Stimulated activated CD8-positive, alpha-beta memory T cell treated with anti-CD3 and anti-CD28 coated beads, Interleukin-7, amount 100 ng/mL, for 1 hour (primary cell): ENCODE measurements at places on chromosomes 4 and X.

- DNase-seq: no peak
Observed at GRCh38 chrX:40095583-40096394, 2.0 kb downstream of the BCOR start.

- no peak for DNase-seq
Observed at GRCh38 chrX:120781403-120781802, 94.3 kb downstream of the CT47B1 start.

GRCh38 chr4:74291471-74291870 lies 16.8 kb upstream of the EPGN start:
- DNase-seq: no peak

GRCh38 chrX:10739426-10739825 lies 119.0 kb upstream of the MID1 start:
- no peak for DNase-seq

DNA sequence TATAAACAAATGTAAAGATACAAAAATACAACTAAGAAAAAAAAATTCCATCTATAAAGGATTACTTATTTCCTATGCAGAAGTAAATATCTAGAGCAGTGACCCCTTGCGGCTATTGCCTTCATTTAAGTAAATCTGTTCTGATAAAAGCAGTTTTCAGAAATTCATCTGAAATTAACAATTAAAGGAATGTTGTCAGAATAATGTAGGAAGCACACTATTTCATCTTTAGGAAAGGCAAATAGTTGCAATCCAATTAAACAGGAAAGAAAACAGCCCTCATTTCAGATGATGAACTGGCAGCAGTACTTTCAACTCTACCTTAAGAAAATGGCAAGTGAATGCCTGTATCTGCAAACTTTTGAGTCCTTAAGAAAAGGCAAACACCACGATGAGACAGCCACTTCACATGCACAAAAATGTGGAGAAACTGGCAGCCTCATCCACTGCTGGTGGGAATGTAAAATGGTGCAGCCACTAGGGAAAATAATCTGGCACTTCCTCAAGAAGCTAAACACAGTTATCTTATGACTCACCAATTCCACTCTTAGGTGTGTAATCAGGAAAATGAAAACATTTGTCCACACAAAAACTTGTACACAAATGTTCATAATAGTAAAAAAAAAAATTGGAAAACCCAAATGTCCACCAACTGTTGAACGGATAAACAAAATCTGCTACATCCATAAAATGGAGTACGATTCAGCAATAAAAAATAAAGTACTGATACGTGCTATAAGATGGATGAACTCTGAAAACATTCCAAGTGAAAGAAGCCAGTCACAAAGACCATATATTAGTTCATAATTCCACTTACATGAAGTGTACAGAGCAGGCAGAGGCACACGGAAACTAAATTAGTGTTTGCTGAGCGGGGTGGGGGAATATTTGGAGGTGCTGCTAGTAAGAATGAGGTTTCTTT lies 2.0 kb upstream of the THAP9 start:
- no peak for DNase-seq

- no peak for DNase-seq
Observed at GRCh38 chr4:7574287-7575014, 139.7 kb upstream of the PSAPL1 start.

- no peak for DNase-seq
Observed at GRCh38 chrX:39877905-39878304, 219.9 kb downstream of the BCOR start.

DNA sequence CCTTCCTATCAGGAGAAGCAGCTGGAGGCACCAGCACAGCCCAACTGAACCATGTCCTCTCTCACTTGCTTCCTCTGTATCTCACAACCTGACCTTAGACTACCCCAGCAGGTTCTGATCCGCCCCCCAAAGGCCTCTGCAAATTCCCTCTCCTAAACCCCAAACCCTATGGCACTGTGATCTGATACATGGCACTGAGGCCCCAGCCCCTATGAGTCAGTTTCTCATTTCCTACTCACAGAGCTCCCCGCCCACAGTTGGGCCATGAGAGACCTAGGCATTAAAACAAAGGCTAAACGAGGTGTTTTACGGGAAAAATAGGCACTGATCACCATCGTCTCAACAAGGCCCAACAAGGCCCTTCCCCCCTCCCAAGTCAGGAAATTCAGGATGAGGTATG lies 19.1 kb downstream of the SASH3 start:
- no peak for DNase-seq

GRCh38 chrX:7891928-7892327 lies 35.3 kb downstream of the PNPLA4 start:
- DNase-seq: no peak

- no peak for DNase-seq
Observed at GRCh38 chr4:100754751-100755150, 236.9 kb upstream of the EMCN start.

DNA sequence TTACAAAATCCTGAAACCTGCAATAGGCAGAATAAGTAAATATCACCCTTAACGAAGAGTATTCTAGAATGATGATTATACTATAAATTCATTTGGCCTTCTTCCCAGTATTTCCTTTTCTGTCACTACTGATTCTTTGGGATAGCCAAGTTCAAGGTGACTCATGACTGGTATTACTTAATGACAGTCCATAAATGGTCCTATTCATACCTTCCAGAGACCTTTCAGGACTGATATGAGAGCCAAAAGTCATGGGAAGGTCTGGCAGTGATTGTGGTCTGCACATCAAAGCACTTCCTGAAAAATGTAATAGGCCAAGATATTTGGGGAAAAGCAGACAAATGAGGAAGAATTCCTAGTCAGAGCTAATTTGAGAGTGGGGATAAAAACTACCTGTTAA lies 239.6 kb upstream of the FAM47A start:
- no peak for DNase-seq

GRCh38 chr4:66252291-66252690 lies 582.0 kb upstream of the EPHA5 start:
- no peak for DNase-seq

GRCh38 chr4:52892880-52893279 lies 30.8 kb downstream of the RASL11B start:
- no peak for DNase-seq

DNA sequence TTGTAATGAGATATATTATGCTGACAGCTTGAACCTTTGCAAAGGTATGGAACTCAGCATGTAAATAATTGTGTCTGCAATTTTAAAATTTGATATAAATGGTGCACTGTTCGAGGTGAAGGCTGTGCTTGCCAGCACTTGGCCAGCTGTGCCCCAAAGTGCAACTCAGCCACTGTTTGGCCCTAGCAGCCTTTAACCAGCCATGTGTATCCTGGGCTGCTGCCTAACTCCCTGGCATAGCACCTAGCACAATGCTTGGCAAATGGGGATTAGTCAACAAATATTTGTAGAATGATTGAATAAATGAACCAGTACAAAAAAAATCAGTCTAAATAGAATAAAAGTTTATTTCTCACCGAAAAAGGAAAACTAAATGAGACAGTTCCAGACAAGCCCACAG lies 83.8 kb upstream of the ZIC3 start:
- no peak for DNase-seq

GRCh38 chr4:105619188-105619931 lies 66.9 kb downstream of the ARHGEF38 start:
- DNase-seq: no peak

- DNase-seq: no peak
Observed at GRCh38 chr4:150784939-150785338, 203.0 kb downstream of the MAB21L2 start.

GRCh38 chr4:173370130-173370476 lies 651 bp upstream of the SAP30 start:
- no peak for DNase-seq

- DNase-seq: no peak
Observed at GRCh38 chrX:53281963-53282695, 745 bp upstream of the IQSEC2 start.

DNA sequence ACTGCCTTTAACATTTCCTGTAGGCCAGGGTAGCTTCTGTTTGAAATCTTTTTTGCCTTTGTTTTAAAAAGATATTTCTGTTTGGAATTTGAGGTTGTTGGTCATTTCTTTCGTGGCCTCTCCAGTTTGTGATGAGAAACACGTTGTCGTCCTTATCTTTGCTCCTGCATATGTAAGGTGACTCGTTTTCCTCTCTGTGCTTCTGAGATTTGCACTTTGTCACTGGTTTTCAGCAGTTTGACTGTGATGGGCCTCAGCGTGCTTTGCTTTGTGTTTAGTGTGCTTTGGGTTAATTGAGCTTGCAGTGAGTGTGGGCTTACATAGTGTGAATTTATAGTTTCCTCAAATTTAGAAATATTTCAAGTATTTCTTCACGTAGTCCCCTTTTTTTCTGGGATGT lies 81.5 kb downstream of the FAM193A start:
- DNase-seq: no peak

DNA sequence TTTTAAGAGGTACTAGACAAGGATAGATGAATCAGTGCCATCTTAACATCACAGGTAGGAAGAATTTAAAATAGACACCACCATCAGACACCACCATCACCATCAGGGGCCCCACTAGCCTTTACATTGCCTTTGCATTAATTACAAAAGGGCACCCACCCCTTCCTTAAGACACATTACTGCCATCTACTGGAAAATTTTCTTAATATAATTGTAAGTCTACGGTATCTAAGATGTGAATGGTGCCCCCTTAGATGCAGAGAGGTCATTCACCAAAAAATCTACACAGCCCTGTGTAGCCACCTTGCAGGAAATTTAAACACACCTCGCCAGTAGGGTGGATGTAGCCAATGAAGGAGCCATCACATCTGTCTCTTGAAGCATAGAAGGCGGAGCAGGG lies 184.1 kb downstream of the MID1IP1 start:
- DNase-seq: no peak

DNA sequence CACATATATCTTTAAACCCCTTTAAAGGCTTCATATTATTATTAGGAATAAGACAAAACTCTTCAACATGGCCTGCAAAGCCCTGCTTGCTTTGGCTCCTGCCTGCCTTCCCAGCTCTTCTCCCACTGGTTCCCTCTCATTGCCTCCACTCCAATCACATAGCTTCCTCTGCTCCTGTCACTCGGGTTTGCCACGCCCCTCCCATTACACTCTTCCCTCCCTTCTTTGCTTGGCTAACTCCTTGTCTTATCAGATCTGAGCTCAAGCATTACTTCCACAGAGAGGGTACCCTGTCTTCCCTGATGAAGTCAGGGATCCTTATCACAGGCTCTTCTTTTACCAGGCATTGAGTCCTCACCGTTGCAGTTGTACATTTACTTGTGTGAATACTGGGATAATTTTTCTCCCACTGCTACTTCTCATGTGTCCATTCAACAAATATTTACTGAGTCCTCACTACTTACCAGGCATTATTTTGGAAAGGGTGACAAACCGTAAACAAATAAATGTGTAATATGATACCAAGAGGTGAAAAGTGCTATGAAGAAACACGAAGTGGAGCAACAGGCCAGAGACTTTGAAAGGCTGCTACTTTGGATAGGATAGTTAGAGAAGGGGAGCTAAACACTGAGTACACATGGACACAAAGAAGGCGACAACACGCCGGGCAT lies 3.2 kb upstream of the VGLL1 start:
- DNase-seq: no peak

DNA sequence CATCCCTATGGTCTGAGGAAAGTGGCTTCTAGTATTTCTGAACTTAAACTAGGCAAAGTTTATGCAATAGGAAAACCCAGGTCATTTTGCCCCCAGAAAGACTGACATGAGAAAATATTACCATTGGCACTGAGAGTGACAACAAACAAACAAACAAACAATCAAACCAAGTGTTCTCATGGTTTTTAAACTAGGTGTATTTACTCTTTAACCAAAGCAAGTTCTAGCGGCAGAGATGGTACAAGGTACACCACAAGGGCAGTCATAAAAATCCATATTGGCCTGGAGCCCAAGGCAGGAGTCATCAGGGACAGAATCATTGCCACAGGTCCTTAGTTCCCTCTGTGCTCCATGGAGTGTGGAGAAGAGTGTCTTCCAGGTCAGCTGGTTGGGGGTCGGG lies 26.0 kb upstream of the ENPEP start:
- DNase-seq: no peak

- no peak for DNase-seq
Observed at GRCh38 chr4:23728971-23729370, 160.9 kb downstream of the PPARGC1A start.

- DNase-seq: no peak
Observed at GRCh38 chr4:139951021-139951420, 203.0 kb downstream of the MAML3 start.

DNA sequence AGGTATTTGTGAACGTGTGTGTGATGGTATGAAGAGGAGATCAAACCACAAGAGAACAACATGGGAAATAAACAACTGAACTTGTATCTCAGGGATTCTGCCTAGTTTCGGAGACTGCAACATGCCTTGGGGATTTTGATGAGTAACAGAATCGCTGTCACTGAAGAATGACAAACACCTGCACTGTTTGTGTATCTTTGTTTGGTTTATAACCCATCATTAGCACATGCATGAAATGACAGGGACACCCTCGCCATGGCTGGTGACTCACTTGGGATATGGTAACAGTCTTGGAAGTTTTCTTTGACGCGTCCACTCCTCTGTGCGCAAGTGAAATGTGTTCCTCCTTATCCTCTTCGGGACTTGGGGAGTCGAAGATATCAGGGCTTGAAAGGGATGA lies 30.3 kb upstream of the MAP3K15 start:
- DNase-seq: no peak

DNA sequence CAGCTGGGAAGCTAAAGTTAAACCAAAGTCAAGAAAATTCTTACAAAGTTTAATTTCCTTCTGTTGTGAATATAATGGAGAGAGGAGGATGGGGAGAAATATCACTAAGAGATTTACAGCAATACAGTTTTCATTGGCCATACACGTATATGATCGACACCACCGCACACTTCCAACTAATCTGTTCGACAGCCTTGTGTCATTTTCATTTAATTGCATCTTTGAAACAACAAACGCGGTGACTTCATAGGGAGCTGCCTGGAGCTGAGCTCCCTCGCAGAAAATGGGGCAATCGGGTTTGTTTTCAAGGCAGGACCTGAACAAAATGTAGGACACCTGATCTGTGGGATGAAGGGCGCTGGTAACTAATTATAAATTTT lies 1.3 kb downstream of the PTPN13 start:
- no peak for DNase-seq

- no peak for DNase-seq
Observed at GRCh38 chrX:126695375-126695896, 124.1 kb upstream of the PRR32 start.

DNA sequence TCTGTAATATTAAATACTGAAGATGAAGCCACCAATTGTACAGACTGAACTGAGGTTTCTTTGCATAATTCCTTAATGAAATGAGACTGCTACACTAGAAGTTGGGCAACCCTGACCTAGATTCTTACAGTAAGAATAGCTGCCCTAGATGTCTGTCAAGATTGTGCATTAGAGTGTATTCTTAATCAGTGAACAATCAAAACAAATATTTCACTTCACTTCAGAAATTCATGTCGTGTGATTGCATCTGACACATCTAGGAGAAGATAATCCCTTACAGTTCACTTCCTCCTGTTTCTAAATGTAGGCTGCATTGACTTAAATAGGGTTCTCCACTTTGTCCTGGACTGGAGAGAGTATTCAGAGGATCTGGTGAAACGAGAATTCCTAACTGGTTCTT lies 283.1 kb downstream of the HNRNPD start:
- no peak for DNase-seq

DNA sequence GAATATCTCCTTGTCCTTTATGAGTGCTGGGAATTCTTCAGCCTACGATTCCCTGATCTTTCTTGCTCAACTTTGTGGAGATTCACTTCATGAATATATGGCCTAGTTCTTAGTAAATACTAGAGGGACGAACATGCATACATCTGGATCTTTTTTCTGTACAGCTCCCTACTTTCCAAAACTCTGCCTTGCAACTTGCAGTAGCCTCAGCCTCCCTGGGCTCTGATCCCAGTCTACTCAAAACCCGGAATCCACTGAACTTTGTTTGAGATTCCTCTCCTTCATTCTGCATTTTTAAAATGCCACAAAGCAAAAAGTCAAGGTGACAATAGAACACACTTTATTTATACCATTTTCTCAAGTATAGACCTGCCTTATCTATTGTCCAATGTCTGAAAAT lies 50.0 kb upstream of the PCDH7 start:
- no peak for DNase-seq
